Epithelial cell of proximal tubule (primary cell): ENCODE measurements at places on chromosomes 7 and 10.

GRCh38 chr10:101231092-101231491, 1.8 kb upstream of the LBX1 start:
- DNase-seq, result no peak

DNA sequence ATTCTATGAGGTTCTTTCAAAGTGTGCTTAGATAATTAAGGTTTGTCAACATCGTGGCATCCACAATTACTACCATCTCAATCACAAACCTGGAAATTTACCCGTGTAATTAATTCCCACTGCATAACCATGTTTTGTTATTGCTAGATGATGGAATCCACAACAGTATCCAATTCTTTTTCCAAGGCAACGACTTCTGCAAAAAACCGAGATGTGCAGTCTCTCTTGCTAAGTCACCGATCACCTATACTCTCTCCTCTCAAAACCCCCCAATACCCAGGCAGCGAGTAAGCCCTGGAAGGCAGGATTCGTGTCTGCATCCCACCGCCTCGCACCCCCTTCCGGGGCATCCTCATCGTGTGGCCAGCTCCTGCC, 678 bp upstream of the EIF4H start:
- DNase-seq, result no peak

GRCh38 chr7:21253740-21254687, 173.9 kb upstream of the SP4 start:
- peak; percentile 26 for DNase-seq

DNA sequence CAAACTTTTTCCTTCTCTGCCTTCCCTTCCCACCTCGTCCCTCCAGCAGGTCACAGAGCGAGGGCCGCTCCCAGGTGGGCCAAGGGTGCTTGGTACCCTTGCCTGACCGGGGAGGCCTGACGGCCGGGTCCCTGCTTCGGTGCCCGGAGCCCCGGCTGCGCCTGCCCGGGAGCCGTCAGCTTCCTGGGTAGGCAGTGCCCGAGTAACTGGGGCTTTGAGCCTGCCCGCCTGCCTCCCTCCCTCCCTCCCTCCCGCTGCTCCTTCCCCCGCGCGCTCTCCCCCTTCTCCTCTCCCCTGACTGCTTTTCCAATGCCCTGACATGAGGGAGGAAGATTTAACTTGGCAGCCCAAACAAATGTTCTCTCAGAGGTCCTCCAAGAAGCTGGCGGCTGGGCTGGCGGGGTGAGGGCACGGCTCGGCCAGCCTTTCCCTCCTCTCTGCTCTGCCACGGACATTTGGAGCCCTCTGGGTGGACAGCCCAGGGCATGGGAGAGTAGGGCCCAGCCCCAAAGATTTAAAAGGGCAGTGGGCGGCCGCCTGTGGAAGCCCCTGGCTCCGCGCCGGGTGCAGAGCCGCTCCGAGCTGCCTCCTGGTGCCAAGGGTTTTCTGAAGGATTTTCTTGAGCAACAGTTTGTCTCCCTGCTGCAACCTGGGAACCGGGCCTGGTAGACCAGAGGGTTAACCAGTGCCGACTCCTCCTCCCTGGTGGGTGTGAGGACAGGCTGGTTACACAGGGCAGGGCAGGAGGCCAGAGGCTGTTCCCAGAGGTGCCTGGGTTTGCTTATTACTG, 2.0 kb downstream of the ZMIZ1 start:
- DNase-seq, result no peak

DNA sequence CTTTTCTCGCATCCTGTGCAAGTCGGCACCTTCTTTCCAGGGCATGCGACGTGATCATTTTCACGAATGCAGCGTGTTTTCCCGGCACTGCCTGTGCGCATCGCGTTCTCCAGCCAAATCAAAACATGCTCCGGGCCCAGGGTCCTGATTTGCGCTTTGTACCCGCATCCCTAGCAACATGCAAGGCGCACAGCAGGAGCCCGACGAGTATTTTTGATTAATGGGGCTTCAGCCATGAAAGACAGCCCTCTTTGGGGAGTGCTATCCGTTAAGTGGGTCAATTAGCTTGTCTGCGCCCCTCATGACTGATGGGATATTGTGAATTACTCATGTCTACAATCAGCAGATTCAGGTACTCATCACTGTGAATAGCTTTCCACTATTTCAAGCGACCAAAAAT, 243.3 kb upstream of the RNF32 start:
- DNase-seq, result no peak

GRCh38 chr7:133950855-133951254, 176.3 kb upstream of the LRGUK start:
- DNase-seq, result no peak
